ENCODE measurements at places on chromosomes 6 and 20. TPM values are rescaled to one million over a fixed set of nuclear protein-coding genes. Genes with fewer than 3 reads are reported as not detected.

The C2 gene
- 0.19 TPM for total RNA-seq

The HLA-DOB gene
- total RNA-seq = not detected

The SMOC2 gene
- total RNA-seq = not detected

The ACSS2 gene
- total RNA-seq = 38.5 TPM

The ELOVL2 gene
- total RNA-seq = not detected

The PGBD1 gene
- 5.9 TPM for total RNA-seq

The APCDD1L gene
- 0.09 TPM for total RNA-seq

The CAGE1 gene
- total RNA-seq = 0.09 TPM

All from endothelial cell of coronary artery (primary cell).